ENCODE measurements at places on chromosomes 7 and 10.

DNA sequence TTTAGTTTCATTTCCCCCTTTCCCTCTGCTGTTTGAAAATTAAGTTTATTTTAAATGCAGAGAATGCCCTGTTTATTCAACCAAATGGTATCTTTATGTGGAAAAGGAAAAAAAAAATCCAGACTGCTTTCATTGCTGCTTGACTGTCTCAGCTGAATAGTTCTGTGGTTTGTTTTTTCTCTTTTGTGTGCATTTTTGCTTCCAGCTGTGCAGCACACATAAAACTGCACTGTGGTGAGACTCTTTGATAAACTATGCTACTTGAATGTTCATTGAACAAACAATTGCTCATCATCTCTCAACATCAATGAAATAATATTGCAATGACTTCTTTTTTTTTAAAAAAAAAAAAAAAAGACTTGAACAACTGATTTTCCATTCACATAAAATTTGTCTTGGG, 78.6 kb upstream of the GLI3 start:
- DNase-seq, result no peak

GRCh38 chr7:142332421-142332820, 74.6 kb upstream of the PRSS58 start:
- no peak for DNase-seq

GRCh38 chr7:74289659-74290552, 699 bp downstream of the CLIP2 start:
- no peak for DNase-seq

GRCh38 chr10:106711313-106711906, 453.1 kb downstream of the SORCS1 start:
- no peak for DNase-seq

DNA sequence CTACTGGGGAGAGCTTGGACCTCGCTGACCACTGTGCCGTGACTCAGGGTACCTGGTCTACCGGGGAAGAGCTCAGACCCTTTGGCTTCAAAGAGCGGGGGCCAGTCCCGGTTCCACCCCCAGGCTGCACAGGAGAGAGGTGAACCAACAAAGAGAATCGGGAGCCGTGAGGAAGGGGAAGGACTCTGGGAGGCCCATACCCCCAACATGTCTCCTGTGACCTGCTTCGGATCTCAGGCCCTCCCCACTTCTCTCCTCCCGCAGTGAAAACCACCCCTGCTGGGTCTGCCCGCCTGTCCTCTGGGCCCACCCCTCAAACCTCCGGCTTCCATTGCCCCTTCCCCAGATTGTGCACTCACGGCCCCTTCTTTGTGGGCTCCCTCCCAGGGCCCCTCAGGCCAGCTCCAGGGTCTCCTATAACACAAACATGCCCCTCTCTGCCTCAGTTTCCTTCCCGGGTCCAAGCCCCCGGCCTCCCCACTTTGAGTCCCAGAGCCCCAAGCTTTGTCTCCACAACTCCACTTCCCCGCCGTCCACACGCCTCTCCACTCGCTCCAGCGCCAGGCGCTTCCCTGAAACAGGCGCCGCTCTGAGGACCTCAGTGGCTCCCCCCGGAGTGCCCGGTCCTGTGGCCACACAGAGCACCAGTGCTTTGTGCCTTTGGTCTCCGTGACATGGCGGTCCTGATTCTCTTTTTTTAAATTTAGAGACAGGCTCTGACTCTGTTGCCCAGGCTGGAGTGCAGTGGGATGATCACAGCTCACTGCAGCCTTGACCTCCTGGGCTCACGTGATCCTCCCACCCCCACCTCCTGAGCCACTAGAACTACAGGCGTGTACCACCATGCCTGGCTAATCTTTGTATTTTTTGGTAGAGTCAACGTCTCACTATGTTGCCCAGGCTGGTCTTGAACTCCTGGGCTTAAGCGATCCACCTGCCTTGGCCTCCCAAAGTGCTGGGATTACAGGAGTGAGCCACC, 7.5 kb upstream of the INTS1 start:
- no peak for DNase-seq

DNA sequence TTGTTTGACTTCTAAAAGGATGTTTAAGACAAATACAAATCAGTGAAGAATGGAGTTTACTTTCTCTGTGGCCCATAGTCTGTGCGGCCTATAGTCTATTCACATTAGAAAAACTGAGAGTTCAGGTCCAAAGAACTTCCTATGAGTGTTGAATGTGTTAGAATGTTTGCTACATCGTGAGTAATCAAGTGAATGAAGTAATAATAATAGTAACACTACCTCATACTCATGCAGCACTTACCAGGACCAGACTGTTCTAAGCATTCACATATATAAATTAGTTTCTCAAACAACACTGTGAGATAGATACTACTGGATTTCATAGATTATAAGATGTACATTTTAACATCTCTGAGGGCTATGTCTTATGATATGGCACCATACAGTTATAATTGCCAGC, 70.4 kb downstream of the RALA start:
- DNase-seq, result no peak

GRCh38 chr10:78868861-78869260, 199.9 kb upstream of the ZMIZ1 start:
- no peak for DNase-seq

DNA sequence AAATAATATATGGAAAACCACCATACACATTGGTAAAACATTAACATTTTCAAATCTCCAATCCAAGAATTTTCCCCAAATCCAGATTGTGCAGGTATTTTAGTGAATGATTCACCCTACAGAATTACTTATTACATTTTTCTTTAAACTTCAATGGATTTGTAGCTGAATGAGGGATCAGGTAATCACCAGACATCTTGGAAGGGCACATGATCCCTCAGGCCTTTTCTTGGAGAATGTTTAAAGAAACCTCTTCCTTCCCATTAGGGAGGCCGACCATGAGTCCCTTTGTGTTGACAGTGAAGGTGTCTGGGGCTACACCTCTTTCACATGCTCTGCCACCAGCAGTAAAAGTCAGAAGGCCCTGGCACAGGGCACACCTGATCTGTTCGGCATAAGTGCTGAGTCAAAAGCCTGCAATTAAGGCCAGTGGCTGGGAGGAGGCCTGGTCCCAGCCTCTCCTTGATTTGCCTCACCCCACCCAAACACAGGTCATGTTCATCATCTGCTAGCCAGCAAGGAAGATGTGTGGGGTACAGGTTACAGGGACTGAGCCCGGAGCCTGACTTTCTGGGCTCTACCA, 207.7 kb downstream of the SNX10 start:
- no peak for DNase-seq

- DNase-seq, result no peak
Measured at GRCh38 chr7:118870187-118870586, 645.7 kb downstream of the ANKRD7 start.

GRCh38 chr10:122845783-122846332, at the start of gene CUZD1:
Gene CUZD1, minus strand, starts transcription at chr10:122845857. Its CDS starts 14 bp downstream, at chr10:122845843.
- no peak for DNase-seq
